Fibroblast of skin of scalp (primary cell): ENCODE measurements at places on chromosomes 4 and X.

GRCh38 chrX:22357621-22358020 lies 84.9 kb downstream of the CBLL2 start:
- no peak for DNase-seq

DNA sequence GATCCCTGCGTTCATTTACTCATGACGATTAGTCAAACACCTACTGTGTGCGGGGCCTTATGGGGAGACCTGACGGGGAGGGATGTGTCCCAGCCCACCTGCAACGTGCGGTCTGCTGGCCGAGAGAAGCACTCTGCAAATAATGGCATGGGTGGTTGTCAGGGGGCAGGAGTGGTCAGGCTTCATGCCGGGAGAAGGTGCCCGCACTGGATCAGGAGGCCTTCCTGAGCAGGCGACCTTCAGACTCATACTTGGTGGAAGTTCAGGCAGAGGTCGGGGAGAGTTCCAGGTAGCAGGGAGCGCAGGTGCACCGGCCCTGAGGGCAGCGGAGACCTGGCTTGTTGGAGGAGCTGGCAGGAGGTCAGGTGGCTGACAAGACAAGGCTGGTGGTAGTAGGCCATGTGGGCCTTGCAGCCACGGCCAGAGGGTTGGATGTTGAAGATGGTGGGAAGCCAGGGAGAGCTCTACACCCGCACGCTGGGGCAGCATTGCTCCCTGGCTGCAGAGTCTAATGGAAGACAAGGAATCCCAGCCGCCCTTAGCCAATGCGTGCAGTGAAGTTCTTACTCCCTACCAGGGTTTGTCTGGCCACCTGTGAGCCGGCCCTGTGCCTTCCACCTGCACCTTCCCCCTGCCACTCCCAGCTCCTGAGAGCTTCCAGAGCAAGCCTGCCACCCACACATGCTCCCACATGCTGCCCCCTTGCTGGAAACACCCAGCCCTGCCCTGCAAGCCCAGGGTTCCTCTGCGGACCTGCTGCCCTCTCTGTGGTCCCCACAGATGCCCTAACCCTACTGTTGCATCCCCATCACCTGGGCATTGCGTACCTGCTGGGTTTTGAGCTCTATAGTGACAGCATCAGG lies 97.3 kb downstream of the PSAPL1 start:
- DNase-seq, result no peak

DNA sequence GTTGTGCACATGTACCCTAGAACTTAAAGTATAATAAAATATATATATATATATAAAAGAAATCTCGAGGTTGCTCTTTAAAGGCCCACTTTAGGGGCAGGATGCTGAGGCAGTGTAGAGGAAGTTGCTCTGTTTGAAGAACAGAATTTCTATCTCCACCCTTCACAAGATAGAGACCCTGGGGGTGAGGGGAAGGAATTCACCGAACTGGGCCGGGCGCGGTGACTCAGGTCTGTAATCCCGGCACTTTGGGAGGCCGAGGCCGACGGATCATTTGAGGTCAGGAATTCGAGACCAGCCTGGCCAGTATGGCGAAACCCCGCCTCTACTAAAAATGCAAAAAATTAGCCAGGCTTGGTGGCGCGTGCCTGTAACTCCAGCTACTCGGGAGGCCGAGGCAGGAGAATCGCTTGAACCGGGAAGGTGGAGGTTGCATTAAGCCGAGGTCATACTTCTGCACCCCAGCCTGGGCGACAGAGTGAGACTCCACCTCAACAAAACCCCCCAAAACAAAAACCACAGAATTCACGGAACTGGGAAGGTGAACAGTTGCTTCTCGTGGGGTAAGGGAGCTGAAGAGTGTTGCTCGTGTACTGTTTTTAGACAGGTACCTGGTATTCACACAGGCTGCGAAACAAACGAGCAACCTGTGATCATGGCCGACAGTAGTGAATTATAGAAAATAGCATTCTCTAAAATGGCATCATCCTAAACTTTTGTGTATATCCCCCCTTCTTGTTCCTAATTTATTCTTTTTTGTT lies 6.2 kb downstream of the PLAC8 start:
- DNase-seq, result no peak

DNA sequence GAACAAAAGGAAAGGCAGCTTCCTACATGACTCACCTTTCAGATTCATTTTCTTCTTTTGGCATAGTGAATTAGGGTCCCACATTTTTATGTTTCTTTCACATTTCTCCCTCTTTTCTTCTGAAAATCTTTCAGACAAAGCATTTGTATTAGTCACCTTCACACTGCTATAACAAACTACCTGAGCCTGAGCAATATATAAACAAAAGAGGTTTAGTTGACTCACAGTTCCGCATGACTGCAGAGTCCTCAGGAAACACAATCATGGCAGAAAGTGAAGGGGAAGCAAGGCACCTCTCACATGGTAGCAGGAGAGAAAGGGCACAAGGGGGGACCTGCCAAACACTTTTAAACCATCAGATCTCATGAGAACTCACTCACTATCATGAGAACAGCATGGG lies 36.9 kb downstream of the MAGEA9 start:
- DNase-seq, result no peak

- no peak for DNase-seq
Observed at GRCh38 chrX:69024161-69024736, 141.0 kb downstream of the PJA1 start.

DNA sequence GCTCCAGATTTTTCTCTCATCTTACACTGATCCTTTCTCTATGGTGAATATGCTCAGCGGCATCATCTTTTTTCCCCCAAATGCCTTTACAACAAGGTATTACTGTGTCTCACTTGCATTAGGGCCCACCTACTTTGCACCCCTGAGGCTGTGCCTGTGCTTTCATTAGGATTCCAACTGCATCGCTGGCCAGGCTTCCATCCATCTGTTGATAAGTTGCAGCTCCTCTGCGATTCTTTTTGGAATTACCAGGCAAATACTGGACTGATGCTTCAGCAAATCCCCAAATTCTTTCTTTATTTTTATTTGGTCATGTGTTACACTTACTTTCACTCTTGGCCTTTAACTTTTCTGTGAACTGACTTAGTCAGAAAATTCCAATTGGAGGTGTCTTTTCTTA lies 77.3 kb downstream of the AFF2 start:
- DNase-seq, result peak; percentile 29

DNA sequence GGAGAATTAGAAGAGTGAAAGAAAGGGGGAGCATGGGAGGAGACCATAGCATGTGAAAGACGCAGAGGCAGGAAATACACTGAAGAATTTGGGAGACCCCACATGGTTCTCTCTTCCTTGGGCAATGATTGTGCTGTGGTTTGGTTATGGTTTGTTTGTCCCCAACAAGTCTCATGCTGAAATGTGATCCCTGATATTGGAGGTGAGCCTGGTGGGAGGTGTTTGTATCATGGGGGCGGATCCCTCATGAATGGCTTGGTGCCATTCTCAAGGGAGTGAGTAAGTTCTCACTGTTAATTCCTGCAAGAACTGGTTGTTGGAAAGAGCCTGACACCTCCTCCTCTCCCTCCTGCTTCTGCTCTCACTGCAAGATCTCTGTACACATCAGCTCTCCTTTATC lies 78.6 kb upstream of the RAI2 start:
- no peak for DNase-seq

DNA sequence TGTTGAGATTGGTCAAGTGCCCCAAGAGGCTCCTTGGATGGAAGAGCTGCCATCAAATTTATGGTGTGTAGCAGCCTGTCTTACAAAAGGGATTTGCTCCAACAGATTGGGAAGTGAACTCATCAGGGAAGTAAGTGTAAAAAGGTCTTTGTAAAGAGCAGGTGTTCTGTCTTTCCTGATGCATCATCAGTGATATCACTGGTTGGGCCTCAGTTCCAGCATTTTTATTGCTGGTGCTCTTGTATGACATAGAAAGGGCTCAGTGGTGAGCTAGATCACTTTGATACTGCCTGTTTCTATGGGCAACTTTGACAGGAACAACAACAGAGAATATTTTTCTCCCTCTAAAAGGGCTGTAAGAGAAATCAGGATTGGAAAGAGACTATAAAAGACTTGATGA lies 8.7 kb upstream of the GABRE start:
- no peak for DNase-seq

DNA sequence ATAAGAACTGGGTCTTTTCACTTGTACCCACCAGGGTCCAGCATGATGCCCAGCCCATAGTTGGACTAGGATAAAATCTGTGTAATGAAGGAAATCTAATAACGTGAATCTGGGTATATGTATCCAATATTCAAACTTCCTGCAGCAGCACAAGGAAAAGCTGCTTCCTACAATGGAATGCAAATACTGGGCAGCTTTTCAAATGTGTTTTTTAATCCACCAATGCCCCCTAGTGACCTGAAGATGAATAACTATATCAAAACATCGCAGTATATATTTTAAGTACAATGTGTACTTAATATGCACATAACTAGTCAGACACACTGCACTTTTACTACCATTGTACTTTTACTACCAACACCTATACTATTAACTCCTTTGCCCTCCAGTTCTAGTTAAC lies 5.3 kb downstream of the APOO start:
- peak; percentile 66 for DNase-seq

GRCh38 chr4:102437111-102437510 lies 64.0 kb upstream of the NFKB1 start:
- no peak for DNase-seq

GRCh38 chr4:79927931-79928330 lies 145.1 kb downstream of the ANTXR2 start:
- DNase-seq, result no peak

- DNase-seq, result no peak
Observed at GRCh38 chr4:144556636-144557035, 89.3 kb upstream of the HHIP start.

DNA sequence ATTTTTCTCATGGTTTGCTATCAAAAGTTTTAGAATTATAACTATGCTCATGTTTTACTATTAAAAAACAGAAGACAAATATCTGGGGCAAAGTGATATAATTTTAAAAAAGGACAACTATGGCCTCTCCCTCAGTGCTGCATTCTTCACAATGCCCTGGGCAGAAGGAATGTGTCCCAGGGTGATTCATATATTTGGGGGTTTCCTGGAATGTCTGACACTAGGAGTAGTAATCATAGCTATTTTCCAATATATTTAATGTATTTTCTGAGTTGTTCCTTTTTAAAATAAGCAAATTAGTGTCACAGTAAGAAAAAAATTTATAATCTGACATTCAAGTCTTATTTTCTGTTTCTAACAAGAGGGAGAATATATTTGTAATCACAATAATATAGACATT lies 281.7 kb downstream of the UNC5C start:
- peak; percentile 83 for DNase-seq

DNA sequence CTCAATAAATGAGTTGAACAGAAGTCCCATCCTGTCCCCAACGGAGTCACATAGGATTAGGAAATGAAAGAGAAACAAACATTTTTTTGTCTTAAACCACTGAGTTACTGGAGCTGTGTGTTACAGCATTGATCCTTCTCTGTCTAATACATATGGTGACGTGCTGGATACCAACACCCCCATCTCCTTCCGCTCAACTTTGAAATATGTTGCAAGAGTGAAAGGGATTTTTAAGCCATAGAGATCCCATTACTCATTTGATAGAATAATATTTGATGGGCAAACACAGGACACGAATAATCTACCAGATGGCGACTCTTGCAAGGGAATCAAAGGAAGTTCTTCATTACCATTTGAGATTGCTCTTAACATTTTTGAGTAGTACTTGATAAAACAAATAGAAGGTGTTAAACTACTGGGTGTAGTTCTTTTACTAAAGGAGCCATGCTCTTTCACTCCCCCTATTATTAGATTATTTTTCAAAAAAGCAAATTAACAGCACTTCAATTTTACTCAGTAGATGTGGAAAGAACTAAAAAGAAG lies 140.5 kb downstream of the PACRGL start:
- DNase-seq, result peak; percentile 25

DNA sequence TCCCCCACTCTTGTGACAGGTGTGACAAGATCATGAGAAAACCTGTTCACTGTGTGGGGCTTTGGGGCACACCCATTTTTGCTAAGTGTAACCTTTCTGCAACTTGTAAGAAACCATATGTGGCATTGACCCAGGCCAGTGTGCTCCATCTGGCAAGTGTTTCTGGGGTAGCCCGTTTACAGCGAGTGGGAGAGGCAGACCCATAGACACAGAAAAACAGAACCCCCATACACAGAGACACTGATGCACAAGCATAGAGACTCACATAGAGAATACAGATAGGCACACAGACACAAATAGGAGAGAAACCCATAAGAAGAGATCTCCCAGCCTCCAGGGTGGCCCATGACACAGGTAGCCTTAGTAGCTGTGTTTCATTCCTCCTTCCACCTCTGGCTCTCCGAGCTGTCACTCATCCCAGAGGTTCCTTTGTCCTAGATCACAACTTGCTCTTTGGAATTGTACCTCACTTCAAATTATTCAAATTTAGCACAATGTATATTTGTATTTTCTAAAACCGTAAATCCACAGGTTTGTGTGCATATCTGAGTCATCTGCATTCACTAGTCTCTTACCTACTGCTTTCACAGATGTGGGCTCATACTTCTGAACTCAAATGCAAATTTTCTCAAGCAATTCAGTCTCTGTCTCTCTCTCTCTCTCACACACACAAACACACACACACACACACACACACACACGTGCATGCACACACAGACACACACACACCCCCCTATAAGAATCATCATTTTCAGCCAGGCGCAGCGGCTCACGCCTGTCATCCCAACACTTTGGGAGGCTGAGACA lies 114.4 kb downstream of the SH3KBP1 start:
- DNase-seq, result no peak

GRCh38 chrX:154902408-154902807 lies 16.3 kb downstream of the F8A1 start:
- DNase-seq, result no peak

DNA sequence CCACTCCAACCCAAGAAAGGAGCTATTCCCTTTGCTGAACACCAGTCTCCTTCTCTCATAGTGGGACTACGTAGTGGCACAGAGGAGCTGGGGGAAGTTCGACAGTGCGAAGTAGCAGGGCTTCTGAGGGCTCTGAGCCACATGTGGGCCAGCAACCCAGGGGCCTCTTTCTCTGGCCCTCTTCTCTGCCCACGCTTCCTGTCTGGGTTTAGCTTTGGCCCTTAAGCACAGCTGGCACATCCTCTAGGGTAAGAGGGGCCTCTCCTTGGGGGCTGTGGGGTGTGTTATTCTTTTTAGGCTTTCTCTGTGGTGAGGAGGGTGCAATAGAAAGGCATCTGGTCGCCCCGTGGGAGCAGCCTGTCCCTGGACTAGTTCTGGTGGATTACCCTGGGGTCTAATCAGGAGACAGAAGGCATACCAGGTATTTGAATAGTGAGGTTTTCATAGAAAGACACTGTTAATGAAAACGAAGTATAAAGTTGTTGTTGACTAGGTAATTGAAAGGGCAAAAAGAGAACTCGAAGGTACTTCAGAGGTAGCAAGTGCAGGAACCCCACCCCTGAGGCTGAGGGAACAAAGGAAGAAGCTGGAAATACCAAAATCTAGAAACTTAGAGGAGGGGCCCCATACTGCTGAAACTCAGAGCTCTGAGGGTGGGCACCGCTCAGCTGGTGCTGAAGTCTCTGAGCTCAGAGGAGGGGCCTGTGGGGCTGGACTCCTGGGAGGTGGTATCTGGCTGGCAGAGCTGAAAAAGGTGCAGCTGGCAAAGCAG lies 151.9 kb upstream of the RPS6KA3 start:
- DNase-seq, result no peak

- peak; percentile 42 for DNase-seq
Observed at GRCh38 chrX:139932073-139932900, 566 bp downstream of the ATP11C start.

GRCh38 chr4:42596918-42597317 lies 60.0 kb downstream of the ATP8A1 start:
- no peak for DNase-seq
